Frontal cortex (tissue), 4 donors: ENCODE measurements at places on chromosomes 3 and 15. TPM values are rescaled to one million over a fixed set of nuclear protein-coding genes. Genes with fewer than 3 reads are reported as not detected.

GRCh38 chr3:177776661-177777101 is 579.4 kb upstream of the TBL1XR1 start:
- DNase-seq: no peak

Gene TM4SF18
- total RNA-seq: 3.7 TPM

Gene GHRL
- total RNA-seq: not detected

DNA sequence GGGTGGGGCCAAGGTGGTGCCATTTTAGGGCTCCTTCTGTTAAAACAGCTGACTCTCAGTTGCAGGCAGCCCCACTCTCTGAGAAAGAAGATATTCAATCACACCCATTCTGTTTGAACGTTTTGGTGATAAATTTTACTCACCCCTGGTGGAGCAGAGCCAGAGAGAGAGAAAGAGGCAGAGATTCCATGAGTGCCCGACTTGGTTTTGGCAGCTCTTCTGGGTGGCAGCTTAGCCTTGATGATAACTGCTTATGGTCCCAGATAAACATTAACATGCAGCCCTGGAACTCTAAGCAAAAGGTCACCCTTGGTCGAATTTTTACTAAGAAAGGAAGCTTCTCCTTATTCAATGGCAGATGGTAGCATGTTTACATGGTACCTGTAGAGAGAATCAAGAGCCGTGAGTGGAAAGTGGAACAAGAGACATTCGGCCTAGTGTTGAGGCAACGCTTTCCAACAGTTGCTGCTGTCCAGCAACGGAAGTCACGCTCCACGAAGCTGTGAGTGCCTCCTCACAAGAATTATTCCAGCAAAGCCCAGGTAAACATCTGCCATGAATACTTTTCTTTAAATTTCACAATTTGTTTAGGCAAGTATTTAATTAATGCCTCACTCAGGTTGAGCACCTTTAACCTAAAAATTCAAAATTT is 530.6 kb upstream of the ROBO2 start:
- DNase-seq: no peak

DNA sequence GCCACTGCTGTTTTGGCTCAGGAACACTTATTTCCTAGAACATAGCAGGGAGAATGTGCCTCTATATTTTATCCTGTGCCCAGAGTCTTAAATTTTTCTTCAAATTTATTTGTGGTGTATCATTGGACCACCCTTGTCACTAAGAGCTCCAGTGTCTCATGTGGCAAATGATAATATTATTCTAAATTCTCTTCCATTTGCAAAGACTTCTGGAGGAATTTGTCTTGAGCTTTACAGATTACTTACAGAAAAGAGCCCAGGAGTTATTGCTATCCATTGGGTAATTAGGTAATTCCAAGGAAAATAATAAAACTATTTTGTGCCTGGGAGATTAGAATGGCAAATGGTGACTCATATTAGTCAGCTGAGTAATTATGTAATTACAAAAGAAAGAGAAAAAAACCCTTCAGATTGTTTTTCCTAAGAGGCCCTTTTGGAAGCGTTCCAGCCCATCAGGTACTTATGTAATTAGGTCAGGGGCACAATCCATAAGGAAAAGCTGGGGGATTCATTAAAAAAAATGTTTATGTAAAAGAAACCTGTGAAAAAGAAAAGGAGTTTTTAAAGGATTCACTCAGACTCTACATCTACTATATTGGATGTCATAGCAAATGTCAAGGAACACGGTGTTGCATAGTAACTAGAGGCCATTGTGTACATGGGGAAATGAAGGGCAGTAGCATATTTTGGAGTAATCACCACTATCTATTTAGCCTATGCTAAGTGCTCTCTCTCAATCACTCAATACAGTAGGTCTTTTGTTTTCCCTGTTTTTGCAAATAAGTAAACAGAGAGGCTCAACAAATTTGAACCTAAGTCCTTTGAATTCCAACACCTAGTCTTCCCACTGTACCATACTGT is 380.9 kb upstream of the RARB start:
- no peak for DNase-seq

GRCh38 chr3:100277255-100277800 is 16.5 kb downstream of the TBC1D23 start:
- no peak for DNase-seq

DNA sequence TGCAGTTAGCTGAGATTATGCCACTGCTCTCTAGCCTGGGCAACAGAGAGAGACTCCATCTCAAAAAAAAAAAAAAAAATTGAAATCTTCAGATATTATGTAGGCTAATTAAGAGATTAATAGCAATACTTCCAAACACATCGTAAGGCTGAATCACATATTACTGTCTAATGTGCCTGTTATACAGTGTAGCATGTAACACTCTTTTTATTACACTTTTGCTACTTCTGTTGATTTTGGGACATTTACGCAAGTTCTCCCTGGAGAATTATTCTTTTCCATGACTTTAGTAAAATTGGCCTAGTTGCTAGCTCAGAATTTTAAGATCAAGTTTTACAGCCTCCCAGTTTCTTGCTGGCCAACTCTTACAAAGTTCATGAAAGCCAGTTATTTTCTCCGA is 605.2 kb downstream of the NAALADL2 start:
- DNase-seq: no peak

- no peak for DNase-seq
Observed at GRCh38 chr3:132837615-132838014, 115.4 kb upstream of the NPHP3 start.

DNA sequence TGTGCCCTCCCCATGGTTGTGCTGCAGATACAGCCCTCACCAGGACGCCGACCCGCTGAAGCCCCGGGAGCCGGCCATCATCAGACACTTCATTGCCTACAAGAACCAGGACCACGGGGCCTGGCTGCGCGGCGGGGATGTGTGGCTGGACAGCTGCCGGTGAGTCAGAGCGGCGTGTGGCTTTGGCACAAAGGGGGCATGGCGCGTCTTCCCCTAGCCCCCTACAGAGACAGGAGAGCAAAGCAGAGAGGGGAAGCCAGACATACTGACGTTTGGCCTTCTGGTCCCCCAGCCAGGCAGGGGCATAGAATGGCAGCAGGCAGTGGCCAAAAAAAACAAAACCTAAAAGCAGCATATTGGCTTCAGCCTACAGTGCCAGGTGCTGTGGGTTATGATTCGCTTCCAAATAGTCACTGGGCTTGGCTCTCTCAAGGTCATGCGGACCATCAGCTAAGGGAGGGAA is 64.0 kb downstream of the MESD start:
- DNase-seq: no peak

Gene MCCC1
- total RNA-seq: 38.3 TPM

GRCh38 chr3:179233043-179233442 is 17.9 kb downstream of the KCNMB3 start:
- no peak for DNase-seq

DNA sequence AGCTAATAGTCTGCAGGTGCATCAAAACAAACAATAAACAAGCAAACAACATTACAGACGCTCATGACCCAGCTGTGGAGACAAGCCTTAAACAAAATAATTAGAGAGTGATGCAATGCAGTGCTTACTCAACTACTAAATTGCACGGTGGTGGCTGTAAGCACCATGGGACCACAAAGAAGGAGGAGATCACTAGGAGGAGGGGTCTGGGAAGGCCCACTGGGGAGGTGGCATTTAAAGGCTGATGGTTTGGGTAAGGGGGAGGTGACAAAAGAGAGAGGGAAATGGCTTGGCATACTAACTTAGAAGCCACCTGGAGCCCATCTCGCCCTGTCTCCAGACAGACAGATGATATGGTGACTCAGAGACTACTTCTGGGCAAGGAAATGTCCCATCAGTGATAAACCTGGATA is 516.7 kb downstream of the FOXP1 start:
- no peak for DNase-seq

Gene GOLGA8M
- 0.82 TPM for total RNA-seq

Gene HEG1
- 5.7 TPM for total RNA-seq

DNA sequence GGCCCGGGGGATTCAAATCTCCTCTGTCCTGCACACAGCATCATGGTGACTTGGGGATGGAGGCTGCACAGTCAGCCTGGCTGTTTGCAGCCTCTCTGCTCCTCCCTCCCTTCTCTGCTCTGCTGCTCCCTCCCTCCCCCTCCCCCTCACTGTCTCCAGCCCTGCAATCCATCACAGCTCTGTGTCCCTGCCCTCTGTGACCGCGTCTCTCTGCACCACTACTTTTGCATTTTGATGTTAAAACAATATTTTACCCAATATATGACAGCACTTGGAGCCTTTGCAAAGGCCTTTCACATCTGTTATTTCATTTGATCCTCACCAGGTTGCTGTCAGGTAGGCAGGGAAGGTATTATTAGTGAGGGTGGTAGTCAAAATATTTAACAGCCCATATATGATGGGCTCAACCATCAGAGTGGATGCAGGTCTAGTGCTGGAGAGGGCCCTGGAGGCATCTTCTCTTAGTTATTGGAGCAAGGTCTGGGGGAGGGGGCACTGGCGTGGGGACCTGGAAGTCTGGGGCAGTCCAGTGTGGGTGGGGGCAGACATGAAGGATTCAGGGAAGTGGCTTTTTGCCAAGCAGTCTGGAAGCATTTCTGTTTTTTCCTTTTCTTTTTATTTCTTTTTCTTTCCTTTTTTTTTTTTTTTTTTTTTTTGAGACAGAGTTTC is 16.3 kb upstream of the VPS8 start:
- DNase-seq: no peak

GRCh38 chr3:152922554-152922953 is 87.6 kb downstream of the P2RY1 start:
- DNase-seq: no peak
